ENCODE measurements at places on chromosomes 16 and 17. TPM values are rescaled to one million over a fixed set of nuclear protein-coding genes. Genes with fewer than 3 reads are reported as not detected.

ZACN gene
- 0.22 TPM for total RNA-seq

ABI3 gene
- total RNA-seq, result 3.4 TPM

DNA sequence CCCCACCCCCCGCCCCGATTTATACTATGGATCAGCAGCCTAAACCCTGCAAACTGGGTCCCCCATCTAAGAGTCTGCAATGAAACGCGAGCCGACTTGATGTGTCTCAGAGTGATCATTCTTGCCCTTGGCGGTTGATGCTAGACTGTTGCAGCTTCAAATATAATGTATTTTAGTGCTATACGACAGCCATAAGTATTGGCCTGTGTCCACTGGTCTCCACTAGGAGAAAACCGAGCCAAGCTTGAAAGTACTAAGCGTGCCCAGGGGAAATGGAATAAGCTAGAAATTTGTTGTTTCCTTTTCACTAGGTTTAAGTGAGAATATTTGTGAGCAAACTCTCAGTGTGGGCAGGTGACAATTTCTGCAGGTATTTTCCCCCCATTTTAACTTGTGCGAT lies 711.2 kb downstream of the MAF start:
- DNase-seq, result no peak

DNA sequence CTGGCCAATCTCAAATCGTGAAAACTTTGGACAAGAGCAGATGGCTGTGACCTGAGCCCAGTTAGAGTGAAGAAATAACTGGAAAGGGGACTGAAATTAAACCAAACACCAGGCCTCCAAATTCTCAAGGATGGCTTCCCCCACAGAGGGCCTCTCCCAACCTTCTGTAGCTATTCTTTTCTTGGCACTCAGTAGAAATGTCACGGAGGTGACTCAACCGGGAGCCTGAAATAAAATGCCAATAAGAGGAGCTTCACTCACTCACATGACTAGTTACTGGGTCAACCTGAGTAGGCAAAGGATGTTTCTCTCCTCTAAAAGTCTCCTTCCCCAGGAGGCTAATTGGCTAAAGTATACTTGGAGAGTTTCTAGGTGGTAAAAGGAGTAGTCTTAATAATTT lies 230.7 kb downstream of the MAF start:
- no peak for DNase-seq

- DNase-seq, result no peak
Measured at GRCh38 chr16:55102531-55102930, 171.9 kb downstream of the IRX5 start.

DNA sequence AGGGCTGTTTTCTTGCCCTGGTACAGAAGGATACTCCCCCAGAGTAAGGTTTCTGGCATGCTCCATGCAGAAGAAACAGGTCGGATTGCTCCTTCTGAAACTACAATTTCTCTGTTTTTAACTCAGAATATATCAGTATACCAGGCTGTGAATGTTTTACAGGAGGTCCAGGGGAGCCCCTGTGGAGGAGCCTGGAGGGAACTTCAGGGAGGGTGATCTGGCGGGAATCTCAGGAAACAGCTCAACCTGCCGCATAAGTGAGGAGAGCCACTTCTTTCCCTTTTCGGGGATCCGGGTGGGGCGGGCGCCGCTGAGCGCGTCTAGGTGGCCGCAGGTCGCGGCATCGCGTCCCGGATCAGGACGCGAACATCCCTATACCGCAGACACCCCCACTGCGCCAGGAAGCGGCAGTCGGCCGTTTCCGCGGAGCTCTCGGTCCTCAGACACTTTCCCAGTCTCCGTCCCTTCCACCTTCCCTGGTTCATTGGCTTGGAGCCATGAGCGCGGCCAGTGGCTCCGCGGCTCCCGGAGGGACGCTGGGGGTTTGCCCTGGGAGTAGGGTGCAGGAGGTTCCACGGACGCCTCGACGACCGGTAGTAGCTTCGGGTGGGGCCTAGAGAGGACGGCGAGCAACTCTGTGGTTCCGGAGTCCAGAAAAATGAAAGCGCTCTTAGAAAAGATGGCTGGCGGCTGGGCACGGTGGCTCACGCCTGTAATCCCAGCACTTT lies 3.1 kb upstream of the ZNF764 start:
- DNase-seq, result peak; percentile 56

DNA sequence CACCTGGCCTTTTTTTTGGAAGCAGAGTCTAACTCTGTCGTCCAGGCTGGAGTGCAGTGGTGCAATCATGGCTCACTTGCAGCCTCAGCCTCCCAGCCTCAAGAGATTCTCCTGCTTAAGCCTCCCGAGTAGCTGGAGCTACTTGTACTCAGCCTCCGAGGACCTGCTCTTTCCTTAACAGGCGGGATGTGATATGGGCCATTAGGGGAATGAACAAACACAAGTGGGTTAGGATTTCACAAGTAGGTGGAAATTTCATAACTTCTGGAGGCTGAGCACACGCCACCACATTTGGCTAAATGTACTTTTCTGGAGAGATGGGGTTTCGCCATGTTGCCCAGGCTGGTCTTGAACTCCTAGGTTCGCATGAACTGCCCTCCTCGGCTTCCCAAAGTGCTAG lies 4.1 kb downstream of the PAM16 start:
- DNase-seq, result no peak

DNA sequence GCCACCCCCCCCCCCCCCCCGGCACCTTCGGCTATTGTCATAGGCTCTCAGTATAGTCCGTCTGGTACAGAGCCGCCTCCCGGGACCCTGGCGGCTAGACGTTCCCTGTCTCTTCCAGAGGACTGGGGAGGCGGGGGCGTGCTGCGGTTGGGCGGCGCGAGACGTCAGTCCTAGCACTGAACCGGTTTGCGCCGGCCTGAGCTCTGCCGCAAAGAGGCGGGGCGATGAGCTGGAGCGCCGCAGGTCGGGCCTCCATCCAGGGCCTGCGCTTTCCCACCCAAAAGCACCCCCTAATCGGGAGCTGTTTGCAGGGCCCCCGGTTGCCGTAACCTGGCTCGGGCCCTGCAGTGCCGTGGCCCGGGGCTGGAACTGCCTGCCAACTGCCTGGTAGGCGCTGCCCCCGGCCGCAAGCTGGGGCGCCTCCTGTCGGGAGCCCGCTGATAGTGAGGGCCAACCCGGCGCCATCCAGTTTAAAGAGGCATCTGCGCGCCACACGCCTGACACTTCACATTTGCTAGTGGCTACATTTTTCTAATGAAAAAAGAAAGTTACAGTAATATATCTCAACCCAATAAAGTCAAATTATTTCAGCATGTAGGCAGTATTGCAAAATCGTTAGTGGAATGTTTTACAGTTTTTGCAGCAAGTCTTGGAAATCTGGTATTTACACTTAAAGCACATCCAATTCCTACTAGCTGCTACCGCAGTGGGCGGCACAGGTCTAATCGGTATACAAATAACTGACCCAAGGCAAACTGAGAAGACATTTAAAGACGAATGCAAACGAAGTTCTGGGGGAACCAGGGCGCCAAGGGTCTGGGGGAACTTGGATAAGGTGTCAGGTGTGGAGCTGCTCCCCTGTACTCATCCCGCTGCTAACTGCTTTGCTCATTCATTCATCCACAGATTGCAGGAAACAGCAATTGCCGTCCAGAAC lies 753 bp upstream of the USP22 start:
- DNase-seq, result peak; percentile 99

DNA sequence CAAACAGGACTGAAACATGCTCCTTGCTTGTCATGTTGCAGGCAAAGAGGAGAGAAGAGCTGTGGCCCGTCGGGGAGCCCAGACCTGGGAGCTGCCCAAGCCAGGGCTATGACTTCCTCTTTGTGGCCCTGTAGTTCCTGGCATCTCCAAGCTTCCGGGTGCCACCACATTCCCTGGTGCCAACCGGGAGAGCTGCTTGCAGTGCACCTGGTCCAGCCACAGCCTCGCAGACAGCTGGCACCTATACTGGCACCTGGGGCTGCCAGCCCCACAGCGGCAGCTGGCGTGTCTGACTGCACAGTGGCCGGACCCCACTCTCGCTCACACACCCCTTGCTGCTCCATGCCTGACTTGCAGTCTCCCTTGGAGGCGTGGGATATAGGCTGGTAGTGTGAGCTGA lies 37.1 kb upstream of the FOXJ1 start:
- no peak for DNase-seq

GRCh38 chr16:11175787-11176341 lies 80.1 kb downstream of the SOCS1 start:
- DNase-seq, result no peak

GRCh38 chr16:72168365-72168764 lies 3.6 kb downstream of the PMFBP1 start:
- DNase-seq, result no peak
